Epithelial cell of proximal tubule (primary cell): ENCODE measurements at places on chromosomes 5 and 9. TPM values are rescaled to one million over a fixed set of nuclear protein-coding genes. Genes with fewer than 3 reads are reported as not detected.

DNA sequence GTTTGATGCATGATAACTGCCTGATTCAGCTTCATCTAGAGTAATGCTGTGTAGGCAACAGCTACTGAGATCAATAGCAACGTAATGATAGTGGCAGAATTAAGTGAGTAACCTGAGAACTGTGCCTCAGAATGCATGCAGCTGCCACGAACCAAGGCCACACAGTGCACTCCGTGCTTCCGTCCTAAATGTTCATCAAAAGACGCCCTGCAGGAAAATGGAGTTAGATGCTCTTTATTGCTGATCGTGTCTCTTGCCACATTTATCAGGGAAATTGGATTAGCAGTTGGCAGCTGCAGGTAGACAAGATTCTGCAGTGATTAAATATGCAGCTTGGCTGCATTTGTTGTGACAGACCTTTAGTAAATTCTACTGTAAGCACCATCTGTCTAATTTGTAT, 107.7 kb upstream of the TLX3 start:
- no peak for DNase-seq

Gene IFNK
- not detected in 2 replicates for total RNA-seq

DNA sequence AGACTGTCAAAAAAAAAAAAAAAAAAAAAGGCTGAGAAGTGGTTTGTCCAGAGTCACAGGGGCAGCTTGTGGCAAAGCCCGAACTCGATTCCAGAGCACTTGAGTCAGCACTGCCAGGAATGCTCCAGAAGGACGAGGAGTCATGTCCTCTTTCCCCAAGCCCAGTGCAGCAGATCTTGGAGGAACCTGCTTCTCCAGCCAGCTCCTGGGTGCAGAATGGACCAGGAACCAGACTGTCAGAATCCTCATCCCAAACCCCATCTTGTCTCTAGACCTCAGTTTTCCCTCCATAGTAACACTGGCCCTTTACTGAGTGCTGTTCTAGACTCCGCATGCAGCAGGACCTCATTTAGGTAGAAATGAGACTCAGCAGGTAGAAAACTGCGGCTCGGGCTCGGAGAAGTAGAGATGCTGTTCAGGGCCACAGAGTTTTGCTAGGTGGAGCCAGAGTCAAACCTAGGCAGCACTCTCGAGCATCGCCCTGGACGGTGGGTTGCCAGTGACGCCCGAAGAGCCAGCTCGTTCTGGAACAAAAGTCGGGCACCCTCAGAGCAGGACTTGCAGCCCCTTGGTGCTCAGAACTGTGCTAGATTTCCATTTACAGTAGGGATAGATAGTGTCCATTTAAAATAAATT, 15.4 kb downstream of the CD74 start:
- DNase-seq = no peak

DNA sequence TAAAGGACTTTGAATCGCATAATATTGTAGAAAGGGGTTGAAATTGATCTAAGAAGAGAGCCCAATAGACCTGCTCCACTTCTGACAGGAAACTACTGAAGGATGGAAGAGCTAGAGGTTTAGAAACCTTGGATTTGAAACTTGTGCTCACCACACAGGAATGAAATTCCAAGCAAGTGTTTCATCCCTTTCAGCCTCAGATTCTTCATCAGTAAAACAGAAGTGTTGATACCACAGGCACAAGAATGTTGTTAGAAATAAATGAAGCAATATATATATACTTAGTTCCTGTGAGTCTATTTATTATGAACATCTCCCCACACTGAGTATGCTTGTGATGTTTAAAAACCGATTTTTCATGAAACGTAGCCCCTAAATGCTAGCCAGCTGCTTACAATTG, 43.8 kb downstream of the PRRC1 start:
- DNase-seq = peak; percentile 71

DNA sequence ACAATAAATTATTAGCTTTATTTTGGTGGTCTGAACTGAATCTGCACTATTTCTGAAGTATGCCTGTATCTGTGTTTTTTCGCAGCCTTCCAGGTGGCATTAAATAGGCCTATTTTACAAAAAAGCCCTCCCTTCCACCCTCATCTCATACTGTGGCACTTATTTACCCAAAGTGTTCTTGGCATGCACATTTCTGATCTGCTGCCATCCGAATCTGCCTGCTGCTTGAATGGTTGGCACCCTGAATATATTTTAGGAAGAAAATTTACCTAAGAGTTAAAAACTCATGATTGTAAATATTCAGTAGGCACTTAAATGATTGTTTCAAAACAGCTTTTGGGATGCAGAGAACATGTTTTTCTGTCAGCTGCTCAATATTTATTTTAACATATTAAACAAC, 150.1 kb downstream of the SLC28A3 start:
- DNase-seq = no peak

GRCh38 chr5:134526483-134527155, 1.1 kb downstream of the JADE2 start:
- no peak for DNase-seq

- no peak for DNase-seq
Measured at GRCh38 chr5:10424124-10424731, 17.5 kb upstream of the ROPN1L start.

GRCh38 chr5:85263125-85263524, 878.4 kb upstream of the EDIL3 start:
- DNase-seq = no peak

Gene NR2F1
- total RNA-seq = 12.6 and 14.8 TPM in 2 replicates

Gene SPARC
- 165 and 199 TPM in 2 replicates for total RNA-seq

GRCh38 chr9:115456515-115456914, 338.6 kb upstream of the TNC start:
- DNase-seq = no peak

DNA sequence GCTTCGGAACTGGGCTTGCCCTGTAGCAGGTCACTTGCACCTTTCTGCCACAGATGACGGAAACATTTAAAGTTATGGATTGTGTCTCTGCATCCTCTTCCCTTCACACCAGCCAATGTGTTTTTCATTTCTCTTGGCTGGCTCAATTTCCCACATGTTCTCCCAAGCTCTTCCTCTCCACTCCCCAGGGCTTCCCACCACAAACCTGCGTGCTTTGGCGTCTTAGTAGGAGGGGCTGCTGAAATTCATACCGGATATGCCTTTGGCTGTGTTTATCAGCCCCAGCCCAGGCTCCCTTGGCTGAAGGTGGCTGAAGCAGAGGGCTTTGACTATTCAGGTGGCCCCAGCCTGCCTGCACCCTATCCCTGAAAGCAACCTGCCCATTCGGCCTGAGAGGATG, 32.1 kb downstream of the ADRB2 start:
- no peak for DNase-seq

Gene PRELID2
- 12.7 and 20.9 TPM in 2 replicates for total RNA-seq

GRCh38 chr5:147465747-147466146, 44.1 kb downstream of the DPYSL3 start:
- no peak for DNase-seq

- no peak for DNase-seq
Measured at GRCh38 chr9:100084734-100085133, 14.1 kb downstream of the ERP44 start.

- no peak for DNase-seq
Measured at GRCh38 chr5:142048272-142048671, 35.4 kb upstream of the GNPDA1 start.

Gene FBP2
- not detected in 2 replicates for total RNA-seq

Gene PCDHB4
- not detected in 2 replicates for total RNA-seq

Gene FOXE1
- 0.35 and 1.1 TPM in 2 replicates for total RNA-seq

DNA sequence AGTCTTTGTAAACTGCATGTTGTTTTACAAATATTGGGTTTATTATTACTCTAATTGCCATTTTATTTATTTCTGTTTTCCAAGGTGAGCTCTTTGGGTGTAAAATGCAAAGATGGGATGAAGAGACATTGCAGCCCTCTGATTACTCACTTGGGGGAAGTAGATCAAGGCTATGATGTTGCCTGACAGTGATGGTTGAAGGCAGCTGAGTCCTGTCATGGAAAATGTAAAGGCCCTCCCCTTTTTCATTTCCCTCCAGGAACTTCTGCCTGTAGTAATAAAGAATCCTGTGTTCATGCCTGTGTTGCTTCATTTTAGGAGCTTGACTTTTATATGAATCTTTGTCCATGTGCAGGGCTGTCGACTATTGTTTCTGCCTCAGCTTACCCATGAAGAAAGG, 605.4 kb upstream of the CLINT1 start:
- DNase-seq = no peak

GRCh38 chr5:29122306-29122705, 2071.2 kb upstream of the CDH6 start:
- no peak for DNase-seq

GRCh38 chr9:14358523-14358922, 44.6 kb upstream of the NFIB start:
- no peak for DNase-seq

Gene ARHGEF28
- 58.2 and 72.1 TPM in 2 replicates for total RNA-seq

GRCh38 chr9:135245482-135246247, 158.2 kb downstream of the OLFM1 start:
- no peak for DNase-seq

Gene PKN3
- total RNA-seq = 16.5 and 28.4 TPM in 2 replicates
